Upper lobe of right lung (tissue), 1 donor: ENCODE measurements at places on chromosomes 11 and 22.

DNA sequence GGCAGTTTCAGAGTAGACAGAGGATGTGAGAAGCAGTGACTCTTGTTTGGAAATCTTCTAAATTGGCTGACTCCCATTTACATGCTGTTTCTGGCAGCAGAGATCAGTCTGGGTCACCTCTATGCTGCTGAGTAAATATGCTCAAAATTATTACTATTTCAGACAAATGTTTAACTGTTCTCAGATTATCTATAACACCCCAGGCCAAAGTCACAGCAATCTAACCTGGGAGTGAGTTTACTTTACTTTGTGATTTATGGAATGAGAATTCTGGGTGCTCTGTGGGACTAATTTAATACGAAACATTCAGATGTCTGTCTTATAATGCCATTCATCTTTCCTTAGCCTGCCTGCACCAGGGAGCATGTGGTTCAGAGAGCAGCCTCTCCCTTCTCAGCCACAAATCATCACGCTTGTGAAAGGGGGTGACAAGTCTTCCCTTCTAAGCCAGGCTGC, 282.5 kb upstream of the MPPED2 start:
- no peak for DNase-seq

DNA sequence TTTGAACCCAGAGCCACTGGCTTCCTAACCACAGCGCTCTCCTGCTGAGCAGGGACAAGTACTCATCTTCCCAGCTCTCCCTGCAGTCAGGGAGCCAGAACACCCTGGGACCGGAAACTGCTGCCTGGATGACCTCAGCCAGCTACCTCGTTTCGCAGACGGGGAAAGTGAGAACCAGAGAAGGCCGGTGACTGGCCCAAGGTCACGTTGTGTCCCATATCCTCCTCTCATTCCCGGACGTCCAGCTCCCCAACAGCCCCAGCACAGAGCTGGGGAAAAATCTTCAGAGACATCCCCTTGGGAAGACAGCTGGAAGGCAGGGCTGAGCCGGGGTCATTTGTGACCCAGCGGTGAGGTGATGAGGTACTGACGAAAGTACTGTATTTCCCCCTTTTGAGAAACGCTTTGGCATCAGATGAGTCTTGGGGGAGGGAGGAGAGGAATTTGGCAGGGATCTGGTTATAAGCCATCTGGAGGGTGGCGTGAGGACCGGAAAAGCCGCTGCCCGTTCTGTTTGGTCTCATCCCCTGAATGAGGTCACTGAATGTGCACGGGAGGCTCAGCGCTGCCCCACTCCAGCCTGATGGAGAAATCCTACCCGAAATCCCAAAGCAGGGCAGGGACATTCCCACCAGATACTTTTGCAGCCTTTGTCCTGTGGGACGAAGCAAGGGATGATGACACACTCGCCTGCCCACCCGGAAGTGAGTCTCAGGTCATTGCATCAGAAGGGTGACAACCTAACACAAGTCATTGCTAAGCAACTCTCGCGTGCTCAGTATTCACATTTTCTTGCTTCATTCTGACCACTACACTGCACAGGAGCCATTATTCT, 41.1 kb downstream of the LIF start:
- no peak for DNase-seq

DNA sequence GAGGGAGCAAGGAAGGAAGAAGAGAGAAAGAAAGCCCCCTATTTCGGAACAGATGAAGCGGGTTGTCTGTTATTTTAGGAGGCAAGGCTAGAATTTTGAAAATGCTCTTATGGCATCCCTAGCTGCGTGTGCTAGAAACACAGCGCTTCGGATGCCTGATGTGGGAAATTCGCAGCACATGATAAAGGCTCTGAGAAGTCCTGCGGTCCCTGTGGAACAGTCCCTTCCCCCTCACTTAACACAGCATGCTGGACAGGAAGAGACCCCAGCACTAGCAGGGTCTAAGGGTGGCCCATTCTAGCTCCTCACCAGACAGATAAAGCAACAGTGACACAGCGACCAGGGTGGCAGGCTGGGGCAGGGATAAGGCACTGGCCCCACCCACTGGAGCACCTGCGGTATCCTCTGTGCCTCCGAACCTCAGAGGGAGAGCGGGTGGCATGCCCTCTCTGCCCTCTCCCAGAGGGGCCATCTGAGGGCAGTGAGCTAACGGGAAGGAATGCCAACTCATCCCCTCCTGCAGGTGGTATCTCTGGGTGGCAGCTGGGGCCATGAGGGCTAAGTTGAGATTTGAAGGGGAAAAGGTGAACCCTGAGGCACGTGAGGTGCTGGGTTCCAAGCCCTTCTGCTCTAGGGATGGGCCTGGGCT, 75.7 kb downstream of the SCUBE1 start:
- no peak for DNase-seq

- no peak for DNase-seq
These were observed 14.1 kb downstream of the SLC35C1 start for GRCh38 chr11:45818961-45819605.

DNA sequence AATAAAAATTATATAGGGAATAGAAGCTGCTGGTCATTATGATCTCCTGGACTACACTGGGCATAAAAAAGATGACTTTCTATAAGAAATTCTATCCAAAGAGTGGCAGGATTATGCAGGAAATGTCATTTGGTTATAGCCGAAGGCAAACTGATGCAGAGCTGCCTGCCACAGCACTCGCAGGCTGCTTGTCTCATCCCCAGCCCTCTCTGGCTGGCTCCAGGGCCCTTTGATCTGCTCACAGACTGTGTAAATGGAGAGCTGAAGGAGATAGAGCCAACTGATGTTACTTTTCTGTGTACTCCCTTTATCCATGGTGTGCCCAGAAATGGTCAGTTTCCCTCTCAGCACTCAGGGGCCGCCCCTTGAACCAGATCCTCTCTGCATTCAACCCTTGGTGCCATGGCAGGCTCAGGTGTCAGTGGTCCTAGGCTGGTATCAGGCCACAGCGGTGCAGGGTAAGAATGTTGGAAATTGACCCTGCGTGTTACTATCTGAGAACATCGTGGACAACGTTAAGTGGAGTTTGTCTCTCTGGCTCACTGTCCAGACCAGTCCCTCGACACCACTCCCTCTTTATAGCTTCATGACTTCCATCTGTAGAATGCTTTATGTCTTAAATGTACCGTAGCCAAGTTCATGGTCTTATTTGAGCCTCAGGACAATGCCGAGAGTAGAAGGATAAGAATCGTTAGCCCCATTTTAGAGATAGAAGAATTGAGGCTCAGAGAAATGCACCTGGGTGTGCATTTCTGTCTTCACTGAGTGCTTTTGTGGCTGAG, 27.8 kb downstream of the TEAD1 start:
- no peak for DNase-seq

GRCh38 chr22:39959640-39960447, at the start of gene TMA7B:
Gene TMA7B, plus strand, starts transcription at chr22:39960397. Its CDS starts 3,978 bp downstream, at chr22:39964375.
- no peak for DNase-seq

GRCh38 chr11:9980931-9981330, 313.1 kb downstream of the SBF2 start:
- DNase-seq: no peak

- no peak for DNase-seq
These were observed 617 bp upstream of the ALKBH3 start for GRCh38 chr11:43879789-43880639.

- DNase-seq: no peak
These were observed 29.4 kb upstream of the DRD2 start for GRCh38 chr11:113504586-113504985.

DNA sequence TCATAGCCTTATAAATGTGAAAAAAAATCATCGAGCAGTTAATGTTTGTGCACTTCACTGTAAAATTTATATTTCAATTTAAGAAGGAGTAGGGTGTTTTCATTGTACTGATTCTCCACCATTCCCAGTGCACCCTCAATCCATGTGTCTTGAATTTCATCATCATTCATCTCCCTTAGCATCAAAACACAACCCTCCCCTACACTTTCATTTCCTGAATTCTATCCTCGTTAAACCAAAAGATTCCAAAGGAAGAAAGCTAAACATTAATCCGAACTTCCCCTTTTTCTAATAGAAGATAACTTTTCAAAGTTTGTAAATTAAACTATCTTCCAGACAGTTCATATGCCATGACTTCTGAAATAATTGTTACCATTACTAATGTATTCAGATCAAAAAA, 34.1 kb upstream of the OR8B8 start:
- no peak for DNase-seq
